ENCODE measurements at places on chromosomes 16 and 17.

GRCh38 chr16:986925-987582, 5.5 kb downstream of the SOX8 start:
- DNase-seq = no peak

GRCh38 chr16:67961551-67961957, 6.9 kb downstream of the SLC12A4 start:
- no peak for DNase-seq

GRCh38 chr16:84236671-84237070, 3.1 kb downstream of the KCNG4 start:
- no peak for DNase-seq

- DNase-seq = no peak
These were observed 7.1 kb downstream of the COL1A1 start for GRCh38 chr17:50194140-50194933.

DNA sequence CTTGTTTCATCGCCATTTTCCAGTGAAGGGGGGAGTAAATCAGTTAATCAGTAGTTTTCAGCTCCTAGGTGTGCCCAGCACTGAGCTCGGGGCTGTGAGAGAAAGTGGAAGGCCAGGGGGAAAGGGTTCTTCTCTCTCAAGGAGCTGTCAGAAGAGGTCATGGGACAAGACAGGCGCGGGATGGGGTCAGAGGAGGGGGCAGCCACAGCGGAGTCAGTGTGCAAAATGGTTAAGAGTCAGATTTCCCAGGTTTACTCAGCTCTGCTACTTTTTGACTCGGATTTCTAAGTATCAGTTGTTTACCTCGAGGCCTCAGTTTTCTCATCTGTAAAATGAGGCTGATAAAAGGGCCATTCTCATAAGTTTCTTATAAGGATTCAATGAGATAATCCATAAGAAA, 4.3 kb upstream of the XYLT1 start:
- DNase-seq = no peak

- no peak for DNase-seq
These were observed 18.1 kb upstream of the IRF8 start for GRCh38 chr16:85880861-85881260.

DNA sequence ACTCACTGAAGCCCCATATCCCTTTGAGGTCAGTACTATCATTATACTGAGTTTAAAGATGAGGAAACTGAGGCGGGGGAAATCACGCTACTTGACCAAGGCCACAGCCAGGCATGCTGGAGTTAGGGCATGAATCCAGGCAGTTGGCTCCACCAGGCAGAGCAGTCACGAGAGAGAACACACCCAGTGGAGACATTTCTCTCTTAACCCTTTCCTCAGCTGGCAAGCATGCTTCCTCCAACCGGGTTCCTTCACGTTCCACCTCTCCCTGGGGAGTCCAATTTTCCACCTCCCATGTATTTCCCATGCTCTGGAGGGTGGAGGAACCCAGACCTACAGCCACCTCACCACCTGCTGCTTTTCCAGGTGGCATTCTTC, 32.8 kb downstream of the VAC14 start:
- no peak for DNase-seq

DNA sequence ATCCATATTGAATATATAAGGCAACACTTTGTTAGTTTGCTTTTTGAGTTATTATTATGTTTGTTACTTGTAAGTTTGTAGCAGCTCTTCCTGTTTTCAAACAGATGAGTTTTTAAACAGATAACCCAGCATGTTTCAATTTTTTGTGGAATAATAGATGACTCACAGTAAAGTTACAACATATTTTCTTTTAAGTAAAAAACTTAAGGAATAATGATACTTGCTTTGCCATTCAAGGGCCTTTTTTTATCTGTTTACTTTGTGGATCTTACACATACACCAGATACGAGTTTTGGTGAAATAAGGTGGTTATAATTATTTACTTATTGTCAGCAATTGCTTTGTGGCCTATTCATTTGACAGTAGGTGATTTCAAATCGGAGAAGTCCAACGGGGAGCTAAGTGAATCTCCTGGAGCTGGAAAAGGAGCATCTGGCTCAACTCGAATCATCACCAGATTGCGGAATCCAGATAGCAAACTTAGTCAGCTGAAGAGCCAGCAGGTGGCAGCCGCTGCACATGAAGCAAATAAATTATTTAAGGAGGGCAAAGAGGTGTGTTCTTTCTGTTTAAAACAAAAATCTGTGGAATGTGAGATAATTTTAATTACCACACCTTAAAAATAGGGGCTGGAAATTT, 66.3 kb downstream of the BPTF start:
- no peak for DNase-seq

- no peak for DNase-seq
These were observed 587.7 kb downstream of the MAF start for GRCh38 chr16:79012671-79013434.

- DNase-seq = no peak
These were observed 328.1 kb downstream of the SEC14L1 start for GRCh38 chr17:77468897-77469296.

- DNase-seq = no peak
These were observed 68.6 kb upstream of the ZFHX3 start for GRCh38 chr16:73116576-73116975.

- DNase-seq = no peak
These were observed 49.8 kb downstream of the MEAK7 start for GRCh38 chr16:84454611-84455010.

GRCh38 chr16:75377729-75378386, 55.4 kb downstream of the CFDP1 start:
- DNase-seq = no peak

GRCh38 chr17:78986649-78987328, 7.1 kb upstream of the LGALS3BP start:
- no peak for DNase-seq

- DNase-seq = no peak
These were observed 177.2 kb downstream of the CDH8 start for GRCh38 chr16:61858988-61859387.

DNA sequence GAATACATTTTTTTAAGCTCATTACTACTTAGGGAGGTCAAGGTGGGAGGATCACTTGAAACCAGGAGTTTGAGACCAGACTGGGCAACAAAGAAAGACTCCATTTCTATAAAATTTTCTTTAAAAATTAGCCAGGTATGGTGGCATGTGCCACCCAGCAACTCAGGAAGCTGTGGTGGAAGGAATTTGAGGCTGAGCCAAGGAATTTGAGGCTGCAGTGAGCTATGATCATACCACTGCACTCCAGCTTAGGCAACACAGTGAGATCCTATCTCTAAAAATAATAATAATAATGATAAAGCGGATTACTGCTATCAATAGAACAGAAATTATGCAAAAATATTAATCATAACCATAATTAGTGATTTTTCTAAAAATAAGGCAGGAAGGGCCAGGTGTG, 170.3 kb downstream of the COPRS start:
- DNase-seq = no peak

DNA sequence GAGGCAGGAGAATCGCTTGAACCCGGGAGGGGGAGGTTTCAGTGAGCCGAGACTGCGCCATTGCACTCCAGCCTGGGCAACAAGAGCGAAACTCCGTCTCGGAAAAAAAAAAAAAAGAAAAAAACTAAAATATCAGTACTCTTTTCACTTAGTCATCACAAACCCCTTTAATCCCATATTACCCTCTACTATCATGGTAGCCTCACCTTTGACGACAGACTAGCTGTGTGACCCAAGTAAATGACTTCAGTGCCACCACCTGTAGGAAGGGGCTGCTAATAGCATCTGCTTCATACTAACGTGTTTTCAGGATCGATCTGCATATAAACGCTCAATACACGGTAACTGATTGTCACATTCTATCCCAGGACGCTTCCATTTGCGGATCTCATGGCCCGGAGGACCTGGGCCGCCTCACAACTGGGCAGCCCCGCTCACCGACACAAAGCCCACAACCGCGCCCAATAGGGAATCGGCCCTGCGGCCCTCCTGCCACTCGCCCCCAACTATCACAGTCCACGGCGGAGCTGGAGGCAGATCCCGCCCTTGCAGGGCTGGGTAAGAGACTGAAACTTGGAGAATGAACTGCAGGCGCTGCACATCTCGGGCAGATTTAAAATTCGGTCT, 1.1 kb upstream of the ZNF263 start:
- DNase-seq = no peak

DNA sequence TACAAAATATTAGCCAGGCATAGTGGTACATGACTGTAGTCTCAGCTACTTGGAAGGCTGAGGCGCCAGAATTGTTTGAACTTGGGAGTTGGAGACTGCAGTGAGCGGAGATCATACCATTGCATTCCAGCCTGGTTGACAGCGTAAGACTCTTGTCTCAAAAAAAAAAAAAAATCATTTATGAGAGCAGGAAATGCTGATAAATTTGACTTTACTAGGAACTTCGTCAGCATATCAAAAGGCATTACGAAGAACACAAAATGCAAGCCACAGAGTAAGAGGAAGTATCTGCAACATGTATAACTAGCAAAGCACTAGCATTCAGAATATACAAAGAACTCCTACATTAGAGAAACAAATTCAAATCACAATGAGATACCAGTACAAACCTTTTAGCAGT, 279.3 kb downstream of the ZFHX3 start:
- no peak for DNase-seq

GRCh38 chr17:17701112-17701511, 19.9 kb downstream of the RAI1 start:
- no peak for DNase-seq

GRCh38 chr16:67447508-67448076, 16.7 kb downstream of the HSD11B2 start:
- DNase-seq = peak; percentile 51

DNA sequence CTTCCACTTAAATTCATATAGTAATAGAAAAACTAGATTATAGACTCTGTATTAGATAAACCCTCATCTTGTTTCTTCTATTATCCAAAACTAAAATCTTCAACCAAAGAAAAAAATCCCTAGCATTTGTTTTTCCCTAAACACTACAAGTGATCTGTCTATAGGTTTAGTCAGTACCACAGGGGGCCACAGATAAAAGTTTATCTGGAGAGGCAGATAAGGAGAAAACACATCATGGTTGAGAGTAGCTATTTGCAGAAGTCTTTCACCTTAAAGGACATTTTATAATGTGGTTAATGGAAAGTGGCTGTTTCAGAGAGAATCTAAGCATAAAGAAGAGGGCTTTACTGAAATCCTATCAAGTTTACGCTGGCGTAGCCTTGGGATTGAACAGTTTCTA, 160.1 kb downstream of the CDK5R1 start:
- DNase-seq = no peak

DNA sequence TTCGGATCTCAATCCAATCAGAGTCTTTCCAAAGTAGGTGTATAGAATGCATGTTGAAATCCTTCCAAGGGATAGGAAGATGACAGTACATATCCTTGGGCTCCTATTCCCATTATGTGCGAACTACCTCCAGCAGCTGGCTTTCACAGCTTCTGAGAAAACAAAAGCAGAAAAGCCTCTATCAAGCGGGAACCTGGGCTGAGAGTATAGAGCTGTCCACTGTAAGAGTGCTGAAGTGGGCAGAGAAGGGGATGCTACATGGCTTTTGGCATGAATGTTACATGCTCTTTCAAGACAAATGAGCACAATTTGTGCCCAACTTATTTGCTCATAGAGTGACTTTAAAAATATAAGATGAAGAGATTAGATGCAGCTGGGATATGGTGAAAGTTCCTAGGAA, 993.5 kb downstream of the CDH8 start:
- no peak for DNase-seq

GRCh38 chr17:7046127-7046724, 2.3 kb upstream of the SLC16A11 start:
- DNase-seq = peak; percentile 26

GRCh38 chr17:39861235-39861634, 2.9 kb downstream of the IKZF3 start:
- DNase-seq = no peak

DNA sequence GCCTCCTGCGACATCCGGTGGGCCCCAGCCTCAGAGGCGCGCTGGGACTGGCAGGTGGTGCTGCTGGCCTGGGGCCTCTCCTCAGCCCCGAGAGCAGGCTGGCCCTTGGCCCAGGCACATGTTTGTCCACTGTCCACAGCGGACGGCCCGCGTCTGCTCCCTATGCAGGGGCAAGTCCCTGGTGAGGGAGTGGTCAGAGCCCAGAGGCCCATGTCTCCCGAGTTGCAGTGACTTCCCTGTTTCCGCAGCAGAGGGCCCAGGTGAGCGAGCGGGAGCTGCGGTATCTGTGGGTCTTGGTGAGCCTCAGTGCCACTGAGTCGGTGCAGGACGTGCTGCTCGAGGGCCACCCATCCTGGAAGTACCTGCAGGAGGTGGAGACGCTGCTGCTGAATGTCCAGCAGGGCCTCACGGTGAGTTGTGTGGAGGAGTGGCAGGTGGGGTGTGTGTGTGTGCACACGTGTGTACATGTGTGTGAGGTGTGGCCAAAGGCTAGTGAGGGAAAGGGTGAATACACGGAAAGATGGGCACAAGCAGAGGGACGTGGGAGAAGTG, 10.4 kb downstream of the IL34 start:
- DNase-seq = no peak

DNA sequence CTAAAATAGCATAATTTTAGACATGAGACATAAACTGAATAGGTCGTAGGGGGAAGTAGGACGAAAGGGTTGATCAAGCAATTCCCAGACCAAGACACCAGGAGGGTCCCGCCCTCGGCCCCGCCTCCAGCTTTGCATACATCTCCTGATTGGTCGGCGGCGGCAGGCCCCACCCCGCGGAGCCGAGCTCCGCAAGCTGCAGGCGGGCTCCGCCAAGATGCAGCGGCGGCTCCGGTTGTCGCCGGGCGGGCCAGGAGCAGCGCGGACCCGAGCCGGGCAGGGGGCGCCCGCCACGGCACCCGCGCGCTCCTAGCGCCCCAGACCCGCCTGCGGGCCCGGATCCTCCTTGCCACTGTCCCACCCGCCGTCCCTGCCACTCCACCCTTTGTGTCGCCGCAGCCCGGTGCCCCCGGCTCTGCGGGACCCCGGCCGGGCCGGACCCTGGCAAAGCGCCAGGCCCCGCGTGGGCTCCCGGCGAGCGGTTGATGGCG, at the start of gene CDR2L:
CDR2L (plus strand) TSS at position 215 of the 491 bp plus-strand sequence. CDS start 412 bp downstream, outside the sequence.
- peak; percentile 92 for DNase-seq

- DNase-seq = peak; percentile 55
These were observed 10.5 kb downstream of the TMIGD1 start for GRCh38 chr17:30323262-30323894.

DNA sequence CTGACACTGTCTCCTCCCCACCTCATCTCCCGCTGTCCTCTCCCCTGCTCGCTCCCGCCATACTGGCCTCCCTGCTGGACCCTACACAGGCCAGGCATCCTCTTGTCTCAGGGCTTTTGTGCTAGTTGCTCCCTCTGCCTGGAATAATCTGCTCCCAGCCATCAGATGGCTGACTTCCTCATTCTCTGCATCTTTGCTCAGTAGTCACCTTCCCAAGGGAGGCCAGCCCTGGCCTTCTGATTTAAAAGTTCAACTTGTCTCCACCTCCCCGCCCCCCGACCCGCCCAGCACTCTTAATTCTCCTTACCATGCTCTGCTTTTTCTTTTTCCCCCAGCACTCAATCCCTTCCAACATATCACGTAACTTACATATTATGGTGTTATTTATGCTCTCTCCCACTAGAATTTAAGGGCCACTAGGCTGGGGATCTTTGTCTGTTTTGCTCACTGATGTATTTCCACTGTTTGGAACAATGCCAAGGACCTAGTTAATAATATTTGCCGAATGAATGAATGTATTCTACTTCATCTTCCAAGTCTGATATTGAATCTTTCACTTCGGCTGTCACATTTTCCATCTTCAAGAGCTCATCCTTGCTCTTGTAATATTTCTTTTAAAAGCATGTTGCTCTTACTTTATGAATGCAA, 178.3 kb downstream of the CDK5R1 start:
- no peak for DNase-seq
